ENCODE measurements at places on chromosomes 2 and 18.

GRCh38 chr2:214856137-214856536, 46.7 kb upstream of the BARD1 start:
- no peak for DNase-seq

DNA sequence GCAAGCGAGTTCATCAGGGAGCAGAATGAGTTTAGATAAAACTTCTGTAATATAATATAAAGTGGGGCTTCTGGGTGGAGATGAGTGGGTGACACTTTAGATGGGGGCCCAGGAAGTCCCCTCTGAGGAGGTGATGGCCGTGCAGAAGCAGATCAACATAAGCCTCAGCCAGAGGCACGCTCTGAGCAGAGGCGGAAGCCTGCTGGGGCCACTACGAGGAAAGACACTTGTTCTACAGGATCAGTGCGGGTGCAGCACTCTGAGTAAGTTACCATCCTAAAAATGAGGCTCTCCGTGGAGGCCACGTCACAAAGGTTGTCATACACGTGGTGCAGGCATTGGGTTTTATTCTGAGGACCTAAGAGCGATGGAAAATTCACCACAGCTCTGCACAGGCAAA, 22.3 kb downstream of the TMEM18 start:
- no peak for DNase-seq

- no peak for DNase-seq
Measured at GRCh38 chr2:60553495-60554073, at the start of gene BCL11A. BCL11A (minus strand) TSS chr2:60553654; CDS start chr2:60553270, 384 bp downstream.

DNA sequence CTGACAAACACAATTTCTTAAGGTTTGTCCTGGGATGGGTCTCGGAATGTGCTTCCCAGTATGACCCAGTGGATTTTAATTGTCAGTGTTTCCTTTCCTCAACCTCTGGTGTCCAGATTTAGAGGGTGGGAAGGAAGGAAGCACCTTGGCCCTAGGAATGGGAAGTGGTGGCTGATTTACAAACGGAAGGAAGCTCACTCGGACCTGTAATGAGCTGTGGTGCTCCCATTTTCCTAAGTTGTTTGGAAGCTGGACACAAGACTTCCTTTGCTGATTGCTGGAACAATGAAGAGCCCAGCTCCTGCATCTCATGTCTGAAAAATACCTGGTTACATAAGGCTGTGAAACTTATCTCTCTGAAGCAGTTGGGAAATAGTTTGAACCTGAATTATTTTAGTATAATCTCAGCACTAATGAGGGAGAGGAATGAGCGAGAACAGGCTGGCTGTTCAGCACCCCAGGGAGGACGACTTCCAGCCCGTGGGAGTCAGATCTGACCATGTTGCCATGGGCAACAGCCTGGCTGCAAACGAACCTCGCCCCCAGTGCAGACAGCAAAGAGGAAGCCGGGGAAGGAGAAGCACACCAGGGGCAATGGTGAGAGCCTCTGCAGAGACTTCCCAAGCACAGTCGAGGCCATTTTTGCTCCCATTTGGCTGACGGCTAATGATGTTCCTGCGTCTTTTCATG, 74.4 kb upstream of the ASB18 start:
- DNase-seq = no peak

GRCh38 chr18:79405019-79405780, 9.5 kb downstream of the NFATC1 start:
- DNase-seq = no peak

GRCh38 chr2:209146682-209147320, 277.0 kb upstream of the MAP2 start:
- DNase-seq = no peak

DNA sequence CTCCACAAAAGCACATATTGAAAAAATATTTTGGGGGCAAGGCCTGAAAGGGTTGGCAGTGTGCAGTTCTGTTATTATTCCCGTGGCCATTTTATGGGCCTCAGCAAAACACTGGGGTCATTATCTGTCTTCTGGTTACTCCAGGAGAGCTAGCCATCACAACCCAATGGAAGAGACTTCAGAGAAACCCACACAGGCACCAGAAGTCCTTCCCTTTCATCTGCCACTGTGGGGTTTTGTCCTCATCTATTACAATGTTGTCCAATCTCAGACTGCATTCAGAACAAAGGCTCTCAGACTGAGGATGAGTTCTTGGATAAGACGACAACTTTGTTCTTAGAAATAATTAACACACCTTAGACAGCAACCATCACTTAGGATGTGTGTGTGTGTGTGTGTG, 98.4 kb downstream of the PIEZO2 start:
- DNase-seq = no peak

GRCh38 chr18:68409576-68409975, 305.3 kb downstream of the TMX3 start:
- DNase-seq = no peak

- no peak for DNase-seq
Measured at GRCh38 chr2:231348704-231349373, 46.7 kb upstream of the B3GNT7 start.

All from stimulated activated CD4-positive, alpha-beta T cell treated with anti-CD3 and anti-CD28 coated beads, Interleukin-15, amount 100 ng/mL, for 1 hour (primary cell).